Activated CD8-positive, alpha-beta T cell treated with anti-CD3 and anti-CD28 coated beads, Interleukin-2, amount 10 ng/mL, durations not matched to agents 7 days and 5 days (primary cell): ENCODE measurements at places on chromosomes 5 and 9. TPM values are rescaled to one million over a fixed set of nuclear protein-coding genes. Genes with fewer than 3 reads are reported as not detected.

DNA sequence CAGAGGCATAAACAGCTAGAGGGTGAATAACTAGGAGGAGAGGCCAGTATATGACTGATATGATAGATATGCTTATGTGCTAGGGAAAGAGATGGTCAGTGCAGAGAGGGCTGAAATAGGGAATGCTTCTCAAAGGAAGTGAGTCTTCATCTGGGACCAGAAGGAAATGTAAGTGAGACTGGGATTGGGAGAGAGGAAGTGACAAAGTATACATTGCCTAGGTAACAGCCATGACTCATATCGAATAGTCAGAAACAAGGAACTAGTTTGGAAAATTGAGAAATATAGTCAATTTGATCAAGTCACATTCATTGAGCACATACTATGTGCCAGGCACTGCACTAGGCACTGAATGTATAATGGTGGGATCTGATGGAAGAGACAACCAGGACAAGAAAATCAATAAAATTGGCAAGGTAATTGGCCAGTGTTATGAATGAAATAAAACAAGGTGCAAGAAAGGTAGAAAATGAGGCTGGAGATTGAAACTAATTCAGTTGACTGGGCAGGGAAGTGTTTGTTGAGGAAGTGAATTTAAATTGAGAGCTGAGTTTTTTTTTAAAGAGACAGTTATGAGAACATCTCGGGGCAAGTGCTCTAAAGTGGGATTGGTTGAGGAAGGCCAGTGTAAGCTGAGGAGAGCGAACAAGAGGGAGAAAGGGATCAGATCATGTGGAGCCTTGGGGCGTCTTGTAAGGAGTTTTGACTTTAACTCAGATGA is 4.3 kb downstream of the ERAP2 start:
- H3K27me3 ChIP-seq, result no peaks in the 10 kb centered on the region
- peak overlapping the region; percentile 59 for H3K4me3 ChIP-seq
- H3K4me1 ChIP-seq, result peaks cover 67% of the 10 kb centered on the region
- DNase-seq, result no peak

DNA sequence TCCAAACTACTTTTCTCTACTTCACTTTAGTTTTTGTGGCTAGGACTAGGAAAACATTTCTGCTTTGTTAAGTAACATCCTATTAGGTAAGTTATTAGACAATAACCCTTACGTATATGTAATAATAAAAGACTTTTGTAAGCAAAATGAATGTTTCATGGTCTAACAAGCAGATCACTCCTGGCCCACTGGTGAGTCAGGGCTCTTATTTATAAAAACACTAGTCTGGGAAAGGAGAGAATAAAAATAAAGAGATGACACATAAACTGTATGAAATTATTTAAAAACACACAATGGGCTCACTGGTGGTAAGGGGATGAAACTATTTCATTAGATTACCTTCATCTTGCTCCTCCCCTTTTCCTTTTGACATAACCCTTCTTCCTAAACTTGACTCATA is 2212.2 kb upstream of the ACO1 start:
- no peak overlapping the region for H3K27ac ChIP-seq
- H3K4me3 ChIP-seq, result no peak overlapping the region
- H3K27me3 ChIP-seq, result no peaks in the 10 kb centered on the region
- no peaks in the 10 kb centered on the region for H3K4me1 ChIP-seq
- H3K36me3 ChIP-seq, result no peaks in the 10 kb centered on the region
- no peak for DNase-seq

GRCh38 chr9:3884736-3885135 is 358.9 kb upstream of the RFX3 start:
- H3K27me3 ChIP-seq, result no peaks in the 10 kb centered on the region
- no peaks in the 10 kb centered on the region for H3K36me3 ChIP-seq
- DNase-seq, result no peak
- no peak overlapping the region for H3K4me3 ChIP-seq
- peaks cover 4% of the 10 kb centered on the region for H3K4me1 ChIP-seq

- peaks cover 55% of the 10 kb centered on the region for H3K27me3 ChIP-seq
Measured at GRCh38 chr5:53481887-53482716, 1.7 kb downstream of the FST start.

- no peak overlapping the region for H3K4me3 ChIP-seq
- no peaks in the 10 kb centered on the region for H3K36me3 ChIP-seq
- no peaks in the 10 kb centered on the region for H3K4me1 ChIP-seq
- H3K27me3 ChIP-seq, result peaks cover 2% of the 10 kb centered on the region
- no peak overlapping the region for H3K27ac ChIP-seq
Measured at GRCh38 chr9:4145482-4145881, 154.4 kb downstream of the GLIS3 start.

- no peak for DNase-seq
- no peaks in the 10 kb centered on the region for H3K36me3 ChIP-seq
- no peak overlapping the region for H3K4me3 ChIP-seq
Measured at GRCh38 chr5:14510156-14510734, 71.3 kb upstream of the OTULINL start.

GRCh38 chr9:37920471-37921167 is 16.7 kb upstream of the SLC25A51 start:
- peak; percentile 32 for DNase-seq
- no peaks in the 10 kb centered on the region for H3K36me3 ChIP-seq
- no peaks in the 10 kb centered on the region for H3K27me3 ChIP-seq

DNA sequence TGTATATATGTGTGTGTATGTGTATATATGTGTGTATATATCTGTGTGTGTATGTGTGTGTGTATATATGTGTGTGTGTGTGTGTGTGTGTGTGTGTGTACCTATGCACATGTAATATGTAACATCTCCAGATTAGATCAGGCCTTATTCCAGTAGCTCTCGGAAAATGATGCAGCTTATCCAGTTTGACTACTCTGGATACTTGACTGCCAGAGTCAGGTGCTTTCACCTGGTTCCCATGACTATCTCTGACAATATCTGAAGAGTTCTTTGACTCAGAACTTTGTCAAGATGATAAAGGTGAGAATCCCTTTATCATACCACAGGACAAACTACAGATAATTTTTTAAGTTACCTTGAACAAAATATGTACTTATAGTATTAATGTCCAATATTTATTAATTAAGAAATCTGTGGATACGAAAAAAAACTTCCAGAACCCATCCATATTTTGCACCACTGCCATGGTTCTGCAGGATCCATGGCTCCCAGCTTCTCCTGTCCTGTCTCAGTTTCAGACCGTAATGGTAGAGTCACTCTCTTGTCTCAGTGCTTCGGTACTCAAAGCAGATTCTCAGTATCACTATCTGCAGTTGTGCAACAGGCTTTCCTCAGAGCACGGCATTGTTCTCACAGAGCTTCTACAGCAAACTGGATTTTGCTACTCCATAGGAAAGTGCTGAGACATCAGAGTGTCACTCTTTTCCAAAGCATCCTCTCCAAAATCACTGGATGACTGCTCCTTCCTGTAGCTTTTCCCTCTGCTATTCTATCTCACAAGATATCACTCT is 164.4 kb upstream of the SLC12A2 start:
- no peaks in the 10 kb centered on the region for H3K27me3 ChIP-seq
- peaks cover 9% of the 10 kb centered on the region for H3K4me1 ChIP-seq
- no peak overlapping the region for H3K27ac ChIP-seq
- H3K36me3 ChIP-seq, result no peaks in the 10 kb centered on the region

DNA sequence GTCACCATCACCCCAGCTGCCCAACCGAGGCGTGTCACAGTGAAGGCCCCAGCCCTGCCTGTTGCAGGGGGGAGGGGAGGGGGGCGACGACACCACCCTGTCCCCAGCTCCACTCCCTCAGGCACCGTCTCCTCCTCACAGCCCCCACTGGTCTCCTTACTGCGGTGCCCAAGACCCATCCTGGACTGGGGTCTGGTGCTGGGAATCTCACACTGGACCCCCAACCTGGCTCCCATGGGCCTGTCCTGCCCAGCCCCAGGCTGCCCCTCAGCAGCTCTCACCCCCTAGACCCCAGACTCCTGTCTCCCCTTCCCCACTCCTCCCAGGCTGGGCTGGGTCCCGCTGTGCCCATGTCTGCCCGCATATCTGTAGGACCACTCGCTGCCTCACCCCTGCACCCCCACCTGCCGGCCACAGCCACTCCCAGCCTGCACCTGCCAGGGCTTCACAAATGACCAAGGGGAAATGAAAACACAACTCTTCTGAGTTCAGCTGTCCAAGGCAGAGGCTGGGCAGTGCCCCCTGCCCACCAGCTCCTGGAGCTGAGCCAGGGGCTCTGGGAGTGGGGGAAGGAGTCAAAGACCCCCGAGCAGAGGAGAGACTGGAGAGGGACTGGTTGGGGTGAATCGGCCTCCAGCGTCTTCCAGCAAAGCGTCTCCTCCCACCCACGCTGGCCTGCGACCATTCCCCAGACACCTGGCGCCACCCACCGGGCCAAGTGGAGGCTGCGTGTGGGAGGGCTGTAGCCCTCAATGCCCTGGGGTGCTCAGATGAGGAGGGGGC is 32.6 kb upstream of the EGFL7 start:
- H3K27ac ChIP-seq, result no peak overlapping the region
- H3K27me3 ChIP-seq, result peaks cover 3% of the 10 kb centered on the region
- DNase-seq, result peak; percentile 73
- H3K4me1 ChIP-seq, result no peaks in the 10 kb centered on the region

GRCh38 chr9:109966643-109967368 is 186.8 kb downstream of the PALM2AKAP2 start:
- H3K36me3 ChIP-seq, result peaks cover 3% of the 10 kb centered on the region
- peaks cover 18% of the 10 kb centered on the region for H3K27me3 ChIP-seq
- no peak for DNase-seq
- no peak overlapping the region for H3K27ac ChIP-seq

- no peaks in the 10 kb centered on the region for H3K36me3 ChIP-seq
- no peaks in the 10 kb centered on the region for H3K27me3 ChIP-seq
- no peak for DNase-seq
- H3K4me3 ChIP-seq, result no peak overlapping the region
Measured at GRCh38 chr5:29697785-29698414, 1495.6 kb upstream of the CDH6 start.

DNA sequence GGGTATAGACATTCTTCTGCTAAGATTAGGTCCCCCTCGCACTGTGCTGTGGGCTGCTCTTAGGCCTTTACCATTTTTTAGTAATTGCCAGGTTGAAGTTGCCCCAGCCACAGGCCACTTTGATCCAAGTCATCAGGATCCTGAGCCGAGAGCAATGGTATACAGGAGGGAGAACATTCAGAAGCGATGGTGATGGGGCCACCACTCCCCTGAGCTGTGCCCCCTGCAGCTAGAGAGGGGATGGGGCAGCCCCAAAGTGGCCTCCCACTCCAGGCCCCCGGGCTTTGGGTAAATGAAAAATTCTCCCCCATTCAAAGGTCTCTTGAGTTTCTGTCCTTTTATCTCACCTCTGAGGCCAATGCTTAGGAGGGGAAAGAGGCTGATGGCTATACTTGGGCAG is 59.4 kb downstream of the MACROH2A1 start:
- H3K4me3 ChIP-seq, result no peak overlapping the region
- H3K27ac ChIP-seq, result no peak overlapping the region
- peaks cover 60% of the 10 kb centered on the region for H3K36me3 ChIP-seq
- H3K27me3 ChIP-seq, result no peaks in the 10 kb centered on the region
- DNase-seq, result no peak

DNA sequence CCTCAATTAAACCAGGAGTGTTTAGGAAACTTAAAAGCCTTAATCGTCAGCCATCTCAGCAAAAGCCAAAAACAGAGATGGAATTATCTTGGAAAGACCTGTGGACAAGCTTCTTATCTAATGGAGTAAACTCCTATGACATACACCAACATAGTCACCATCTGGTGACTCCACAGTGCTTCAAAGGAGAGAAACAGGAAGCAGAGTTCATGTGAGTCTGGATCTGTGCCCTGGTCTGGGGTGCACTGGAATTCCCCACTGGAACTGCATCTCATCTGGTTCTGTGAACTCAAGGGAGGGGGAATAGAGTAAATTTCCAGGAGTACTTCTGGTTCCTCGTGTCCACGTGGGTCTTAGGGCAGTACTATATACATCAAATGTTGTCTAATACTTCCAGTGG is 36.3 kb upstream of the KCNN2 start:
- no peaks in the 10 kb centered on the region for H3K36me3 ChIP-seq
- H3K4me3 ChIP-seq, result no peak overlapping the region
- no peaks in the 10 kb centered on the region for H3K27me3 ChIP-seq
- H3K27ac ChIP-seq, result no peak overlapping the region
- no peak for DNase-seq
- no peaks in the 10 kb centered on the region for H3K4me1 ChIP-seq

DNA sequence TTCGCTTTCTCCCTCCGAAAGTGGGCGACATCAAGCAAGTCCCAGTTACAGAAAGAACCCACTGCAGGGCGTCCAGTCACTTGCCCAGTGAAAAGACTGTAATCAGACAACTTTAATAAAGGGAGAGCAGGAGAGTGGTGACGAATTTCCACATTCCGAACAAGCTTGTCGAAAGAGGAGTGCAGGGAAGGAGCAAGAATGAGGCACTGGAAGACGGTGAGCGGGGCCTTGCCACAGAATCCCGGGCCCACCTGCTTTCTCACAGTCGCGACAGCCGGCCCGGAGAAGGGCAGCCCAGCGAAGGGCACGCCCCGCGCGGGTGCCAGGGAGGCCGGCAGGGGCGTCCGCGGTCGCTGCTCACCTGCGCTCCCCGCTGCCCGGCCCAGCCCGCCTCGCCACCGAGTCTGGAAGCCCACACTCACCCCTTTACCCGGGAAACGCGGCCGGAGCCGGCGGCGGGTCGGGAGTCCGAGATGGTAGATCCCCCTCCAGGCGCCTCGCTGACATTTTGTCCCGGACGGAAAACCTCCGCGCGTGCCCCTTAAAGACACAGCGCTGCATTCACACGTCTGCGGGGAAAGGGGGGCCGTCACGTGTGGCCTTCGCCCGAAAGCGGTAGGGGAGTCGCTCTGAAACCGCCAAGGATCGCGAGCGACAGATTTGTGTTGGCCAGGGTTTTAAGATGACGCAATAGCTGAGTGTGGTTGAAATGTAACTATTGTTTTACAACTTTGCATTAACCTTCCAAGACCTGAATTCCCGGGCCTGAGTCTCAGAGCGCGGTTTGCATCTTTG is at the start of gene ZBED3:
ZBED3 (minus strand) TSS at position 597 of the 795 bp plus-strand sequence. CDS start 9,407 bp downstream, outside the sequence.
- no peaks in the 10 kb centered on the region for H3K27me3 ChIP-seq
- H3K27ac ChIP-seq, result peak within 1 kb of the TSS; percentile 80
- DNase-seq, result peak; percentile 70
- peaks cover 16% of the 10 kb centered on the region for H3K4me1 ChIP-seq
- peaks cover 2% of the 10 kb centered on the region for H3K36me3 ChIP-seq

DNA sequence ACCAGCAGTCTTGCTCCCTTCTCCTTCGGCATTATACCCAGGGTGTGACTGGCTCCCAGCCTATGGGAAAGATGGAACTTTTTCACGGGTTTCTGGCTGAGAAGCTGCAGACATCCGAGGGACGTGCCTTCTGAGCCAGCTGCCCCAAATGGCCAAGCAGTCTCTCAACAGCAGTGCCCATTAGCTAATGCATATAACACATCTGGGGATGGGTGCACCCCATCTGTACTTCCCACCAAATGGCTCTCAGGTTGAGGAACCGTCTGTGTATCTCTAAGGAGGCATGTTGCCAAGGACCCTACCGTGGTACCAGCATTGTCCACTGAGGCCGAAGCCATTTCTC is 25.0 kb downstream of the C5orf15 start:
- no peaks in the 10 kb centered on the region for H3K4me1 ChIP-seq
- DNase-seq, result no peak
- no peak overlapping the region for H3K4me3 ChIP-seq
- no peaks in the 10 kb centered on the region for H3K36me3 ChIP-seq
- H3K27ac ChIP-seq, result no peak overlapping the region
- H3K27me3 ChIP-seq, result peaks cover 2% of the 10 kb centered on the region

- H3K27ac ChIP-seq, result no peak overlapping the region
- H3K27me3 ChIP-seq, result no peaks in the 10 kb centered on the region
- no peak for DNase-seq
- no peak overlapping the region for H3K4me3 ChIP-seq
- no peaks in the 10 kb centered on the region for H3K4me1 ChIP-seq
- H3K36me3 ChIP-seq, result no peaks in the 10 kb centered on the region
Measured at GRCh38 chr9:125996791-125997190, 249.6 kb downstream of the PBX3 start.

The ENTREP1 gene
- total RNA-seq, result not detected

The SOWAHA gene
- total RNA-seq, result not detected

The TMC1 gene
- total RNA-seq, result not detected

The ENTR1 gene
- total RNA-seq, result 54.3 TPM

The PTGDS gene
- 1.4 TPM for total RNA-seq

The MCCC2 gene
- 41.2 TPM for total RNA-seq
